SJSA1 (cell line): ENCODE measurements at places on chromosomes 11 and 22.
A peak's percentile ranks its signal among the peaks of the same experiment; 100 is the strongest.

- no peak for DNase-seq
Measured at GRCh38 chr11:121800731-121801393, 315.2 kb downstream of the BLID start.

DNA sequence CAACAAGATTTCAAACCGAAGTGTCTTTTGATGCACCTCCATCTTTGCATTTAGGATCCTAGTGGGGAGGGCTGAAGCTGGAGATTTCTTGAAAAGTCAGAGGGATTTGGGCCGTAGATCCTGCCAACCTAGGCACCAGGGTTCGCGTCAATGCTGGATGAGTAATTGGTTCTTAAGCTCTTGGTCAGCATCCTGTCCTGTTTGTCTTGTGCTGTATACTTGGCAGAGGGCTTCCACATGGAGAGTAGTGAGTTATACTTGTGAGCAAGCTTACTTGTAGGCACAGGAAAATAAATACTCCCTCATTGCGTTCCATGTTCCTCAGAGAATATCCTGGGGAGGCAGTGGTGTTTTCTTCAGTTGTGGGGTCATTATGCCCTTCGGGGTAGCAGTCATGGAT, 12.6 kb downstream of the INSC start:
- DNase-seq, result no peak

- no peak for DNase-seq
Measured at GRCh38 chr11:726278-727220, 20.5 kb downstream of the EPS8L2 start.

DNA sequence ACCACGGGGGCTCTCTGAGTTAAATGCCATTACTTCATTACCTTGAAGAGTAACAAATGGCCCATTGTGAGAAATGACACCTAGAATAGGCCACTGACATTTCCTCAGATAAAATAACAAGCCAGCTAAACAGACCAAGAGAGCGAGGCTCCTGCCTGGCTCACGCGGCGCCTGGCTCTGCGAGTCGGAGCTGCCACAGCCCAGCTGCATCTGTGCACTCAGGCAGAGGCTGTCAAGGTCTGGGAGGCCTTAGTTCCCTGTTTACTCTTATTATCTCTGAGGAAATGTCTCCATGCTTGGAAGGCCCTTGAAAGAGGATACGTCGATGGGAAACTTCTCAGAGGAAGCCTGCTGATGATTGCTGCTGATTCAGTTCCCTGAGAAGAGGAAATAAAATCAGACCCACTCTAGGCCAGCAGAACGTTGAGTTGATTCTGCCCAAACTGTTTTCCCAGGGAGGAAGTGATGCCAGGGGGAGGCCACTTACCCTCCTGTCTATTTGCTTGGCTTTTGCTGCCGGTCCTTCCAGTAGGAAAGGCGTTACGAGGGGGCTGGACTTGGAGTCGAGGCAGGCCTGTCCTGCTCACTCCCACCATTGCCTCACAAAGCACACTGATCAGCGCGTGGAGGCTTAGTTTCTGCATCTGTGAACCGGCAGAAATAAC, 208.8 kb downstream of the TBC1D22A start:
- DNase-seq, result no peak

DNA sequence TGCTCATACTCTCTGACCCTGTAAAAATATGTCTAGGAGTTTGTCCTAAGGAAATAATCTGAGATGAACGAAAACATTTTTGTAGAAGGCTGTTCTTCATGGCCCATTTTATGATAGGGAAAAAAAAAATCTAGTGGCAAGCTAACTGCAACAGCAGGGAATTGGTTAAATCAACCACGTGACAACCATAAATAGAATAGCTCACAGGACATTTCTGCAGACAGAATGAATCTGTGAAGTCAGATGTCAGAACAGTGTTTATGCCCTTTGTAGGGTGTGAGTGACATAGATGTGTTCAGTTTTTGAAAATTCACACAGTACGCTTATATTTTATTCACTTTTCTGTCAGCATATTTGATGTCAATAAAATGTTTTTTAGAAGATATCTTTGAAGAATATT, 16.1 kb downstream of the ARHGAP1 start:
- DNase-seq, result no peak

DNA sequence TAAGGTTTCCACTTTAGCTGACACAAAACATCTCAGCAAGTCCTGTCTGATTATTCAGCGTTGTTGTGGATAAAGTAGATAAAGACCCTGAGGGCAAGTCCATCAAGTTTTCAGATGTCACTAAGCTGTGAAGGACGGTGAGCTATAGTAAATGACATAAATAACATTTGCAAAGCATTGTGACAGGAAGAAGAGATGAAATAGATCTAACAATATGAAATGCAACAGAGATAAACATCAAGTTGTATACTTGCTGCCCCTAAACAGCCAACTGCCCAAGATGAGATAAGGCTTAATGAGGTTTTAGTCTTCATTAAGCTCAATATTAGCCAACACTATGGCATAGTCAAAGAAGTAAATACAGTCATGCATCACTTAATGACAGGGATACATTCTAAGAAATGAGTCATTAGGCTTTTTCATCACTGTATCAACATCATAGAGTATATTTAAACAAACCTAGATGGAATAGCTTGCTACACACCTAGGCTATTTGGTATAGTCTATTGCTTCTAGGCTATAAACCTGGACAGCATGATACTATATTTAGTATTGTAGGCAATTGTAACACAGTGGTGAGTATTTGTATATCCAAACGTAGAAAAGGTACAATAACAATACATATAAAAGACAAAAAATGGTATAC, 625.1 kb upstream of the ANO5 start:
- no peak for DNase-seq

DNA sequence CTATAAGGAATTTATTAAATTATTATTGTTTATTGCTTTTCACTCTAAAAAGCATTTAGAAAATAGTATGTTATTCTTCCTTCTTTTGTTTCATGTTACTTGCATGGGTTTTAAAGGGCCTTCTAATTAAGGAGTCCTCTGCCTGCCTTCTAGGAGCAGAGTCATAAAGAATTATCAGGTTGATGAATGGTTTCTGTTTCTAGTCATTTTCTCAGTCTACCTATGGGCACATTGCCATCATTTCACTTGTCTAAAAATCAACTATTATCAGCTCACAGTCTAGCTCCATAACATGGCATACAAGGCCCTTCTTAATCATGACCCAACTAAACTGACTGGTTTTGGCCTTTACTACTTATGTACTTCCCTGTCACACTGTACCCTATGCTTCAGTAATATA, 16.2 kb downstream of the DYNC2H1 start:
- no peak for DNase-seq

DNA sequence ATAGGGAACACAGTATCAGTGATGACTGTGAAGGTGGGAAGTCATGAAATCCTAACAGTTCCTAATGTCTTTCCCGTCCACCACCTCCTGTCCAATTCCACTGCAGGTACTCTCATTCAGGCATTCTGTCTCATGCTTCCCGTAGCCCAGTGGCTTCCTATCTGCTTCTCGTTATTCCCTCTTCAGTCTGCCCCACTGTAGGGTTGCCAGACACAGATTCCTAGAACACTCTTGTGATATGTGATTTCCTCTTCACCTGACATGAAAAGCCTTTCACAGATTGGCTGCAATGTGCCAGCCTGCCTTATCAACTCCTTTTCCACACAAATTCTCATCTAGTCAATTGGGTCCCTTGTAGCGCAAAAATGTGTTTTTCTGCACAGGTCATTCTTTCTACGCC, 49.0 kb downstream of the C2CD3 start:
- DNase-seq, result no peak

DNA sequence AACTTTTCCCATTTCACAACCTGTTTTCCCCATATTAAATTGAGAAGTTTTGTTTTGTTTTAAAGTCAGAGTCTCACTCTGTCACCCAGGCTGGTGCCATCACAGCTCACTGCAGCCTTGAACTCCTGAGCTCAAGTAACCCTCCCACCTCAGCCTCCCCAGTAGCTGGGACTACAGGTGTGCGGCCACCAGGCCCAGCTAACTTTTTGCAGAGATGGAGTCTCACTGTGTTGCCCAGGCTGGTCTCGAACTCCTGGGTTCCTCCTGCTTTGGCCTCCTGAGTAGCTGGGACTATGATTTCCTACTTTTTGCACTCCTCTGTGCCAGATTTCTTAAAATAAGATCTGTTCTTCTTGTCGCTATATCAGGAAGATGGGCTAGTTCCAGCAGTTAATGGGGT, 44.9 kb downstream of the GNB1L start:
- no peak for DNase-seq

- DNase-seq, result no peak
Measured at GRCh38 chr11:72132646-72133045, 2.9 kb upstream of the FOLR3 start.

DNA sequence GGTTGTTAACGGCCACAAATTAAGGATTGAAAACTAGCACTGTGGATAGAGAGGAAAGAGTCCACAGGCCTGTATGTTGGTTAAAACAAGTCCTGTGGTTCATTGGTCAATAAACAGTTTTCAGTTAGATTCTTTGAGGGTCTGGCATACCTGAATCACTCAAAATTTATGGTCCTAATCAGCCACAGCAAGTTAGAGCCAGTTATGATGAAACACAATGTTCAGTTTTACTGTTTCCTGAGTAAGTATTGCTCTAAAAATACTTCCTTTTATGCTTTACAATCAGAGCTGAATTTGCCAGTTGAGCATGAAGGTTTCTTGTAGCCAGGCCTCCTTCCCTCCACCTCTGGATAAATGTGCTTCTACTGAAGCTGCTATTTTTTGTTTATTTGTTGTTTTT, 12.9 kb upstream of the CAT start:
- no peak for DNase-seq

DNA sequence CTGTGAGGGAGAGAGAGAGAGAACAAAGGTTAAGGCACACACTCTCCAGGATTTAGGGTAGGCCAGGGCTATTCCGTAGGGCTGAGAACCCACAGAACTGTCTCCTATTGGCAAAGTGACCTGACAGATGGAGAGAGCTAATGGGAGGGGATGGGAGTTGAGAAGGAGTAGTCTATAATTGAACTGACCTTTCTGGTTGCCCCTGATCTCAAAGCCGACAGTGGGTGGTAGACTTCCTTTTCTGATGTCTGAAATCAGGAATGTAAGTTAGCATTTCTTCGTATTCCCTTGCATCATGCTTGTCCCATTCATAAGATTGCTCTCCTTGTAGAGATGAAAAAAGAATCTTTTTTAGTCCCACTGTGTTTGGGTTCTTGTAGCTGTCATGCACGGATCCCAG, 210.1 kb downstream of the NTM start:
- no peak for DNase-seq

DNA sequence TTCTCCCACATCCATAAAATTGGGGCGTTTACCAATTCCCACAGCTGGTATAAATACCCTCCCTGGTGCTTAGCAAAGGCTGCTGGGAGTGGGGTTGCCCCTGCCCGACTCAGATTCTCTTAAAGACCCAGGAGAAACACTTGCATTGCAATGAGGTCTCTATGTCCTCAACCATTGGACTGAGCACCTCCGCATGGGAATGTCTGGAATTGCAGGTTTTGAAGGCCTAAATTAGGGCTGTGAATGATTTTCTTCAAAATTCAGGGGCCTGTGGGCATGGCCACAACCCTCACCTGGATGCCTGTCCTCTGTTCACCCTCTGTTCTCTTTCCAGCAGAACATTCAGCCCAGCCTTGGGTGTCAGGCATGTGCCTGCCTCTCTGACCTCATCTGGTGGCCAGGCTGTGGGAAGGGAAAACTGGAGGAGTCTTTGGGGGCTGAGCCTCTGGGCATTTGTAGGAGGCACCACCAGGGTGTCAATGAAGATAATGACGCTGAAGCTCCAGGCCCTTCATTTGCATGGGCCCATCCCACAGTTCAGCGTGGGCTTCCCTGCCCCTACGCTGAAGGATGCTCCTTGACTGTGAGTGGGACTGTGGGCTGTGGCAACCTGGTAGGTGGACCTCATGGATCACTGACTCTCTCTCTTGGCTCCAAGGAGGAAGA, 52.7 kb upstream of the MYEOV start:
- no peak for DNase-seq

GRCh38 chr11:43748095-43748494, 67.6 kb downstream of the HSD17B12 start:
- no peak for DNase-seq

GRCh38 chr11:65585396-65586246, 9.8 kb downstream of the EHBP1L1 start:
- no peak for DNase-seq

DNA sequence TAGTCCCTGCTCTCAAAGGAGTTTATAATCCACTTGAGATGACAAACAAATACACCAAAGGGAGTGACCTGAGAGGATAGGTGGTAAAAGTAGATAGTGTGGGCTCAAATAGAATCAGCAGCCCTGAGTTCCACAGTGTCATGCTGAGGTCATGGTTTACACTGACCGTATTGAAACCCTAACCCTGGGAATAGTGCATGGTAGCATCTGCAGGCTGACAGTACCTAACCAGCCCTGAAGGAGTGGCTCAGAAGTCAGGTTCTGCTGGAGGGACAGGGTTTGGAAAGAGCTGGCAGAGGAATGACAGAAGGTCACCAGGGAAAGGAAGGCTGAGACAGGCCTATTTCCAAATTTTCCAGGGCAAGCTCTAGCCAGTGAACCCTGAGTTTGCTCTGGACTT, 9.2 kb upstream of the TMPRSS5 start:
- DNase-seq, result no peak

GRCh38 chr11:19194620-19195308, 7.0 kb downstream of the CSRP3 start:
- no peak for DNase-seq

- no peak for DNase-seq
Measured at GRCh38 chr11:128701086-128701485, 7.2 kb downstream of the FLI1 start.

GRCh38 chr11:17810746-17811145, 76.2 kb downstream of the KCNC1 start:
- DNase-seq, result no peak

DNA sequence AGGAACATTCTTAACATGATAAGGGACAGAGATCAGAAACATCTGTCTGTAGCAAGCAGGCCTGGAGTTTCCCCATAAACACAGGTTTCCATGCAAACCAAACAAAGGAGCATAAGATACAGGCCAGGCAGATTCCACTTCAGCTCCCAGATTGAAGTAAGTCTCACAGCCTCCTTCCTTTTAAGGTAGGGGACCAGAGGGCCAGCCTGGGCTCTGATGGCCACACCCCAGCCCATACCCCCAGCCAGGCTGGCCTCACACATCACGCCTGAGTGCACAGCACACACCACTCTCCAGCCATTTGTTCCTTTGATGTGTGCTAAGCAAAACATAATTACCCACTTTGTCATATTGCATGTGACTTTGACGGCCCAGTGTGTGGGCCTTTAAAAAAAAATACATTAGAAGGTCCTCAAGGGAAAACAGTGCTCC, 518.7 kb downstream of the NTM start:
- peak; percentile 87 for DNase-seq

- no peak for DNase-seq
Measured at GRCh38 chr11:56172256-56172830, 4.1 kb upstream of the OR5J2 start.
